ENCODE measurements at places on chromosomes 13 and 19.
A peak's percentile ranks its signal among the peaks of the same experiment; 100 is the strongest.

- DNase-seq: no peak
Observed at GRCh38 chr19:58556622-58557220, 1.7 kb downstream of the UBE2M start.

- no peak for DNase-seq
Observed at GRCh38 chr19:48962849-48963165, 2.3 kb upstream of the FTL start.

- peak; percentile 56 for DNase-seq
Observed at GRCh38 chr19:50556282-50557008, 11.8 kb downstream of the LRRC4B start.

DNA sequence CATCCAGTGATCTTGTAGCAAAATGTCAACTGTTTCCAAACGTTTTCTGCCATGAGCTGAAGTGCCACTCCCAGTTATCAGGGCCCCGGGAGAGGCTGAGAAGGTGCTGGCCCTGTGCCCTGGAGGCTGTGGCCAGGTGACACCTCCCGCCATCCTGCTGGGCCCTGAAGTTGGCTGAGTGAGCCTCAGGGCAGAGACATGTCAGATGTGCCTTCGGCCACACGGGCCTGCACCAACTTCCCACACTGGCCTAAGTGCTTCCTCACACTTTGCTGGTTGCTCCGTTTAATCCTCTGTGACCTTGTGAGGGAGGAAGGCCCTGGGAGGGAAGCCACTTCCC lies 4.8 kb downstream of the ADPRHL1 start:
- no peak for DNase-seq

- DNase-seq: no peak
Observed at GRCh38 chr13:110233951-110234280, 73.0 kb downstream of the COL4A1 start.

DNA sequence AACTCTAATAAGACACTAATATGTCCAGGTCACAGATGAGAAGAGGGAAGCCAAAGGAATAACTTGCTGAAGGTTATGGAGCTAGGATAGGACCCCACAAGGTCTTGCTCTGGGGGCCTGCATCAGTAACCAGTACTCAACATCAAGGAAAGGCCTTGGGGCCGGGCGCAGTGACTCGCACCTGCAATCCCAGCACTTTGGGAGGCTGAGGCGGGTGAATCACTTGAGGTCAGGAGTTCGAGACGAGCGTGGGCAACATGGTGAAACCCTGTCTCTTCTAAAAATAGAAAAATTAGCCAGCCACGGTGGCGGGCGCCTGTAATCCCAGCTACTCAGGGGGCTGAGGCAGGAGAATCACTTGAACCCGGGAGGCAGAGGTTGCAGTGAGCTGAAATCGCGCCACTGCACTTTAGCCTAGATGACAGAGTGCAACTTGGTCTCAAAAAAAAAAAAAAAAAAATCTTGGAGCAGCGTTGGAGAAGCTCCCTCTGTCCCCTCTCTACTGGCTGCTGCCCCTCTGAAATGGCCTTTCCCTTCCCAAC lies 1.8 kb downstream of the LONP1 start:
- peak; percentile 56 for DNase-seq

GRCh38 chr19:35330475-35330874 lies 1.5 kb downstream of the CD22 start:
- no peak for DNase-seq

GRCh38 chr13:51328488-51328887 lies 11.0 kb upstream of the SERPINE3 start:
- DNase-seq: no peak

DNA sequence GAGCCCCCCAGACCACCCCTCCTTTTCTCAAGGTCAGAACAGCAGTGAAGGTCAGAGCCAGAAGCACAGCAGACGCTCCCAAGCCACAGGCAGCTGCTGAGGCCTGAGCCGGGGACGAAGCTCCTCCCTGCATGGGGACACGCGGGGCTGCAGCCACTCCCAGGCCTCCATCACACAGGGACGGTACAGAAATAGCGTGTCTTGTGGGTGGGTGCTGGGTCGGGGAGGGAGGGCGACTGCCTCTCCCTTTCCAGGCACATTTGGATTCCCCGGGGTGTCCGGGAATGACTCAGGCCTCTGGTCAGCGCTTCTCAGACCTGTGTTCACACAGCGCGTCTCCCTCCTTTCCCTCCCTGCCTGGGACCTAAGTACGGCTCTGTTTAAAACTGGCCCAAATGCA lies 33.2 kb downstream of the RASA3 start:
- no peak for DNase-seq

GRCh38 chr19:56113074-56113632 lies 7.9 kb downstream of the ZNF787 start:
- DNase-seq: no peak

DNA sequence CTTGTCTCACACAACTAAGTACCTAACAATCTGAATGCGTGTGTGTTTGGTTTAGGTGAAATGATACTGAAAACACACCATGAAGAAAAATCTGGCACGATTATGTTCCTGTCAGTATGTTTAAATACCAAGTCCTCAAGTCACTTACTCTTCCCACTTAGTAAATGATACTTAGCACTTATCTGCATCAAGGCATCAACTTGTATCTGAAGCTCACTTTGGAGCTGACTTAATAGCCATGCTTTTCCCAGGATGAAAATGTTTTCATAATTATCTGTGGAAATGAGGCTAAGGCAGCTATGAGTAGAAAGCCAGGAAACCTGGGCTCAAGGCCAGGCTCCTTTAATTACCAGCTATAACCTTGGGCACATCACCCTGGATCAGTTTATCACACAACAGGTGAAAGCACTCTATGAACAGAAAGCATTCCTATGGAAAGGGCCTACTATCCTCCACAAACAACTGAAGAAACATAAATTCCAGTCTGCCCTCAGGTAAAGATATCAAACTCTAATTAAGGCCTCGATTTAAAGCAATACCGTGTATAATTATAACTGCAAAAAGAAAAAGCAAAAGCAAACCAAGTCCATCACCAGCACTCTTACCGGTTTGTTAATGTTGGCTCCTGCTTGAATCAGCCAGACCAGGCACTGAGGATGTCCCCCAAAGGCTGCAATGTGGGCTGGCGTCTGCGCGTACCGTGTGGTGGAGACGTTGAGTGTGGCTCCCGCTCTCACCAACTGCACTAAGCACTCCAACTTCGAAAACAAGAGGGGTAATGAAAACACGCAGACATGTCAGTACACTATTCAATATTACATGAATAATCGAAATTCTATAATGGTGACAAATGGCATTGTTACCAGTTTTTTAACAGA lies 4.6 kb downstream of the ANKRD10 start:
- no peak for DNase-seq

- DNase-seq: no peak
Observed at GRCh38 chr19:16381756-16382401, 57.3 kb downstream of the KLF2 start.

- no peak for DNase-seq
Observed at GRCh38 chr13:110812869-110813645, 99.6 kb downstream of the ING1 start.

DNA sequence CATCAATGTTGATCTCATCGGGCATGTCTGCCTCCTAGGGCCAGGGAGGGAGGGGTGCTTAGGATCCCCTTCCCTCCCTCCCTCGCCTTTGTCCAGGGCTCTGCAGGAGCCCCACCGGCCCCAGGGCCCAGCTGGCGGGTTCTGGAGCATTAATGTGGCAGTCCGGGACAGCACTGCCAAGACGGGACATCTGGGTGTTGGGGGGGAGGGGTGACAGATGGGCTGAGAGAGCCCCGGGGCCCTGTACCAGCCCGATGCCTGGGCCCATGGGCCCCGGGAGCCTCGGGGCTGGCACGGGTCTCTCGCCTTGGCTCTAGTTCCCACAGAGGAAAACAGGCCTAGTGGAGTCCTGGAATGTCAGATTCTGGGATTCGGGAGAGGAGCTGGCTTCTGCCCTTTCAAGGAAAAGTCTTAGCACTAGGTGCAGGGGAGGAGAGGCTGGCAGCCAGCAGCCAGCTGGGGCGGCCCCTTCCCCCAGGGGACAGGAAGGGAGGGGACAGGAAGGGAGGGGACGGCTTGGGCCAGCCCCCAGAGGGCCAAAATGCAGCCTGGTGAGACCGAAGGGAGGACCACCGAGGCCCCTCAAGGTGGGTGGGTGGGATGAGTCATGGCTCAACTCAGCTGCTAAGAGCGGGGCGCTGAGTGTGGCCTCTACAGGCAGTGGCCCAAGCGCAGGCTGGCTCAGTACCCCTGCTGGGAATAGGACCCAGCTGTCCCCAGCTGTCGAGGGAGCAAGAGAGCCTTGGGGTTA lies 3.1 kb downstream of the PPP1R14A start:
- DNase-seq: no peak

GRCh38 chr19:54449701-54450069 lies 686 bp downstream of the LENG8 start:
- no peak for DNase-seq

GRCh38 chr13:51806566-51806965 lies 2.6 kb upstream of the DHRS12 start:
- DNase-seq: no peak

GRCh38 chr19:14661372-14661924 lies 13.2 kb downstream of the ADGRE3 start:
- DNase-seq: no peak

GRCh38 chr13:52994865-52995264 lies 33.7 kb upstream of the OLFM4 start:
- no peak for DNase-seq
